Tibial artery (tissue), 4 donors: ENCODE measurements at places on chromosomes 12 and 14.

GRCh38 chr12:47734725-47735480 lies 9.6 kb upstream of the ENDOU start:
- no peak for DNase-seq

DNA sequence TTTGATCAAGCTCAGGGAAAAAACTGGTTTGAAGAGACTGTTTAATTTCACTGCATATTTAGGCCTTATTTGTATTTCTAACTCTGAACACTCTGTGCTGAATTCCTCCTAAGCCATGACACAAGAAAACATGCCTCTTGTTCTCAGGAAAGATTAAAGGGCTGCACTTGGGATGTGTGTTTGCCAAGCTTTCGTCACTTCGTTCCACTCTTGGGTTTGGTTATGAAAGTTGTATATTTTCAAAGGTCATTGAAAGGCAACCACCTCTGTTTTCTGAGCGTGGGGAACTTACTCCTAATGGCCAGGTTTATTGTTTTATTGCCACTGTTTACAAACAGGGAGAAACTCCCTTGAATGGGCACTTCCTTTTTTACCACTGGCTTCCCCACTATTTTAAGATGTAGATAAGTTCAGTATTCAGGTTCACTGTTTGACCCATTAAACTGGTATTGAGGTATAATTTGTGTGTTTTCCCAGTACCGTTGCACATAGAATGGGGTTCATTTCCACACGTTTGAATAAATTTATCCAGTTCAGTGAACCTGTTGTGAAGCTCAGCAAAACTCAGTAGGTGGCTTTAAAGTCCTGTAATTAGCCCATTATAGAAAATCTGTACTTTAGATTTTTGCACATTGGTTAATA lies 65.3 kb downstream of the NKX2-1 start:
- DNase-seq, result no peak

DNA sequence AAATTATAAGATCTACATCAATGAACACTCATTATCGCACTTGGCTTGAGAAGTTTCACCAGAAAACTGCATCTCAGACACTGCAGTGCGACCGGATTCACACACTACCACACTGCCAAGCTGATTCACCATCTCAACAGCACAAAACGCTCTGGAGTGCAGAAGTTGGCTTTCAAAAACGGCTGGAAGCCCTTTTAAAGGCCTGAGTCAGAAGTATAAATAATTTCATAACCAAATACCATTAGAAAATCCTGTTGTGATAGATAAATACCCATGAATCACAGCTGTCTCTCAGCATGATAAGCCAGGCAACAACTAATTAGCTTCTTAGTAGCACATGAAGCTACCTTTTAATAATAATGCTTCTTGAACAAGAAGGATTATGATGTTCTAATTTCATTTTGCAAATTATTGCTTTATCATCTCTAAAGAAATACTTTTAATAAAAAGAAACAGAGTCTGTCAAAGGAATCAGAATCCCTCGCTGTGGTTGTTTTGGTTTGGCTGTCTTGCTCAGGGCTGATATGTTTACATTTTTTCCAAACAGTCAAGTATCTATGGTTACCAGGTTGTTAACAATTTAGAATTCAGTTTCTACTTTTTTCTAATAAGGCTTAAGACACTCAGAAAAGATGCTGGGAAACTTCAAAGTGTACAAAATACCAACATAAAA lies 51.2 kb downstream of the SLC2A13 start:
- peak; percentile 69 for DNase-seq

DNA sequence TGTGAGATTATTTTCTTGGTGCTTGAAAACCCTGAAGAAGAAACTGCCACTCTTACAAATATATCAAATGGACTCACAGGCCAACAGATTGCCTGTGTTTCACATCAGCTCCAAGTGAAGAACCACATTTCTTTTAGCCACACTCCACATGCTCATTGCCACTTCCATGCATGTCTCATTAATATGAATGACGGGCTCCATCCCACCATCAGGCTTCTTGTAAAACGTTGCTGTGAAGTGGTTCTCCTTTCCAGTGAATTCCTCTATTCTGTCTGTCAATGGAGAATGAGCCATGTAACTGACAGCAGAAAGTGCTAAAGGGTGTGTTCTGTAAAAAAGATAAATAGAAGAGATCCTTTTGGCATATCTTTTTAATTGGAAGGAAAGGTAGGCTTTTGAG lies 188.2 kb upstream of the RMST start:
- no peak for DNase-seq

DNA sequence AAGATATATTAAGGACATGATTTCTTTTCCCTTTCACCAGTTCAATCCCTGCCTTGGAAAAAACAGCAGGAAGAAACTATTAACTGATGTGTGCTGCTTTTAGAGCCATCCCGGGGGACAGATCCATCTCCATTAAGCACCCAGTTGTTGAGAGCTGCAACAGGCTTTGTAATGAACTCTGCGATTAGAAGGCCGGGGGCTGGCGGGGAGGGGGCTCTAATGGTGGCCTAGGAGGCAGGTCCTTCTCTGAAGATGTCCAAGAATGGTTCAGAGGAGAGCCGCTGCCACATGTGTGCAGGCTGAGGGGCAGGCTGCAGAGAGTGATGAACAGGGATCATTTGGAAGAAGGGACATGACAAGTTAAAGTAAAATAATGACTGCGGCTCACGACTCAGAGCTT lies 67.8 kb downstream of the GALNT8 start:
- no peak for DNase-seq

- no peak for DNase-seq
Measured at GRCh38 chr12:14148489-14149270, 167.3 kb upstream of the GRIN2B start.
